ENCODE measurements at places on chromosomes 12 and 14.

DNA sequence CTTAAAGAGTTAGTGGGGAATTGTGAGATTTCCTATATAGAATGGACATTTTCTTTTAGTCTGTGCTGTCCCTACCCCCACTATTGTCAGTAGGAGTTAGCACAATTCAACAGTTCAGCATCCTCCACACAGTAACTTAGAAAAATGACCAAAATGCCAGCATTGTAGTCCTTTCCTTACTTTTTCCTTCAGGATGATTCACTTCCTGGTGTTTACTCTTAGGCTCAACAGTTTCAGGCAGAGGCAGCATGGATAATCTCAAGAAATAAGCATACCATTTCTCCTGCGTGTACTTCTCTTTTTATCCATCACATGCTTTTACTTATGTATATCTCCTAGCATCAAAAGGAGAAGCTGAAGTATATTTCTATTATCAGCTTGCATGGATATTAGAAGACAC is 683.4 kb downstream of the SLC16A7 start:
- no peak for DNase-seq

DNA sequence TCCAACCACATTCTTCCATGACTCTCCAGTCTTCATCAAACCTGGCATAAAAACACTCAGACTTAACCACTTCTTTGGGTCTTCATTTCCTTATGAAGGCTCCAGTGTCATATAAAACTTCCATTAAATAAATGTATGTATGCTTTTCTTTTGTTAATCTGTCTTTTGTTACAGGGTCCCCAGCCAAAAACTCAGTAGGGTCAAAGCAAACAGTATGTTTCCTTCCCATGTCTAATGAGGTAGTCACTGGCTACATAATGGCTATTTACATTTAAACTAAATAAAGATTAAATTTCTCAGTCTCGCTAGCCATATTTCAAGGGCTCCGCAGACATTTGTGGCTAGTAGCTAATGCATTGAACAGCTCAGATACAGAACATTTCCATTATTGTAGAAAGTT is 40.1 kb upstream of the STAB2 start:
- DNase-seq, result no peak

DNA sequence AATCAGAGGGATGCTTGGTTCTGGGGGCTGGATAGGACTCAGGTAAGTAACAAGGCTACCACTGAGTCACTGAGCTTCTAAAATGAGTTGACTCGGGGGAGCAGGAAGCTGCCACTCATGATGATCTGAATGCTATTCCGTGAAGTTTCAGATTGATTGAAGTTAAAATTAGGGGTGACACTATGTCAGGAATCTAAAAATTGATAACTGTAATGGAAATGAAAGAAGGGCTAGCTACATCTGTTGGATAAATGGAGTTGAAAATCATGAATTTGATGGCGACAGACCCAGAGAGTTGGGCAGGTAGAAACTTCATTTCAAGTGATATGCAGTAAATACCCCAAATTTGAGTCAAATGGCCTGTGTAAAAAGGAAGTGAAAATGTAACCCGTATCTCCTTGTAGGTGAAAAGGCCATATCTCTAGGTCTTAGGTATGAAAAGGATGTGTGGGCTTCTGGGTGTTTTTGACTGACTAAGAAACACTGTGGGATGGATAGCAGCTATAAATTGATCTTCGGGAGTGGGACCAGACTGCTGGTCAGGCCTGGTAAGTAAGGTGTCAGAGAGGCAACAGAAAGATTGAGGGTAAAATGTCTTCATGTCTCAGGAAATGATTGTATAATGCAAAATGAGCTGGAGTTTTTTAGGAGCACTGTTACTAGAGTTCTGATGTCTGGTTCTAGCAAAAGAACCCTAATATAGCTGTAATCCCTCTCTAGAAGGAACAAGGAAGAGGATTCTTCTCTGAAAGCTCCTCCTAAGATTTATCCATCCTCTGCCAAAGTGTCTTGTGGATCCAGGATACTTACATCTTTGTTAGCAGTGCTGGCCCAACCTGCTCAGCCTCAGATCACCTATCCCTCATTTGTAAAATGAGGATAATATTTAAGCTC is 57.3 kb downstream of the DAD1 start:
- no peak for DNase-seq

- peak; percentile 26 for DNase-seq
Observed at GRCh38 chr12:109523504-109523903, 46.1 kb downstream of the UBE3B start.

DNA sequence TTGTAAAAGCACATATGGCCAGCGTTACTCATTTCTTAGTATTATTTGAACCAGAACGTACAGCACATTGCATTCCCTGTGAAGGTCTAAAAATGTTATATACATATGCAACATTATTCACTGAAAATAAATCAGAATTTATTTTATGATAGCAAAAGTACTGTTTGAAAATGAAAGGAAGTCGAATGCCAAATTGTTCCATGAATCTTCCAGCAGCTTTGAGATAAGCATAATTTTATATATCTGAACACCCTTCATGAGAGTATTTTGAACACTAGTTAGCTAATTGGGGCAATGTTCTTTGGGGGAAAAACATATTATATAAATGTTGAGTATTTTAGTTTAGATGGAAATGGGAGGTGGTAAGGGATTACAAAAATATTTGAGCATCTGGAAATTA is 300.7 kb upstream of the SYT1 start:
- no peak for DNase-seq

DNA sequence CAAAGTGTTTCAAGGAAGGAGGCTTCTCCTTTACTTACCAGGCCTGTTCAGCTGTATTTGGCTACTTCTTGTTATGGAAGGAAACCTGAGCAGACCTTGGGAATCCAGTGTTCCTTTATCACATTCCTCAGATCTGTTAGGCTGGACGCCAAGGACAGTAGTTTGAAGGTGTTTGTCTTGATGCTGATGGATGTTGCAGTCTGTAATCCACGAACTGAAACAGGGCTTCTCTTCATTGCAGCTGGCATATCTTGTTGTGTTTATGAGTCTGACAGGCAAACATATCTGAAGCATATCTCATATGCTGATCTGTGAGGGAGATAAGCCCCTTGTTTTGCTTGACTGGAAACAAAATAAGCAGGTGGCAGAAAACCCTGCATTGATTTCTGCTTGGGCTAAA is 904.3 kb downstream of the NRXN3 start:
- DNase-seq, result no peak

DNA sequence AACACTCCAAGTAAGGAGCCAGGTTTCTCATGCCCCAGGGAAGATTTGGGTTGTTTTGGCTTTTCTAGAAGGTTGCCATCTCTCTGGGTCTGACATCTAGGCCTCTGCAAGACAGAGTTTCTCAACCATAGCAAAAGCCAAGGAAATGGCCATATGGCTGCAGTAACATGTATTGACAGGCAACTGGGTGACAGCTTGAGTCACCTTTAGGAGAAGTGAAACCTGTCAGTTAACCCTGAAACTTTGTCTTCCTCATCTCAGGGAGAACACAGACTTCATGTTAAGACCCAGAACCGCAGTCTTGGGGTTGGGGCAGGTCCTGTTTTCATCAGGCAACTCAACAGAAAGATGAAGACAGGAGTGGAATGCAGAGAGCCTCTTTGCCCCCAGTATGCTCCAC is 46.0 kb upstream of the PLBD1 start:
- no peak for DNase-seq

- DNase-seq, result no peak
Observed at GRCh38 chr14:22549981-22550673, 38.9 kb downstream of the DAD1 start.

DNA sequence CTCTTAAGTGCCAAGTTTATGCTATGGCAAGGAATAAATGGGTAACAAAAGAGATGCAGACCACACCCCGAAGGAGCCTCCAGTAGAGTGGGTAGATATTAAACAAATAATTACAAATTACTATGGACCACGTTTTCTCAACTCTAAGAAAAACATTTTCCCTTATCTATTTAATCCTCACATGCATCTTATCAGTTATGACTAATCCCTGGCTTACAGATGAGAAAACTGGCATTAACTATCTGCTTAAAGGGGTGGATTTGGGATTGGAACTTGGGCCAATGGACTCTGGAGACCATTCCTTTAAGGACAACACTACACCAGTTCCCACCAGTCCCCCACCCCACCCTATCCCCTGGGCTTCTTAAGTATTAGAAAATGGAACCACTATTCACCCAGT is 26.3 kb downstream of the PPM1H start:
- DNase-seq, result no peak

DNA sequence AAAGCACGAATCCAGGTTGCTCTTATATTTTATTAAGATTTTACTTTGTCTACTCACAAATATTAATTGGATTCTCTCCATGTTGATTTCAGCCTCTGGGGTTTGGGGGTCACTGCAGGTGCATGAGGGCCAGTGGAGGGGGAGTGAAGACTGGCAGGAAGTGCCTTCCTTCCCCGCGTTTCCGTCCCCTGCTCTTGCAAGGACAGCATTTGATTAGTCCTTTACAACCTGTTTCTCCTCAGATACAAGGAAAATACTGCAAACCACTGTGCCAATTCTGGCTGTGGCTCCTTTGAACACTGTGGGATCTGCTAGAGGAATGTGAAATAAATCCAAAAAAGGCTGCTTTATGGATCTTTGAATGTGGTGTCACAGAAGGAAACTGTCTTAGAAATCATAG is 291.8 kb downstream of the ETNK1 start:
- DNase-seq, result no peak

GRCh38 chr14:53409969-53410368 is 256.8 kb upstream of the DDHD1 start:
- DNase-seq, result no peak

DNA sequence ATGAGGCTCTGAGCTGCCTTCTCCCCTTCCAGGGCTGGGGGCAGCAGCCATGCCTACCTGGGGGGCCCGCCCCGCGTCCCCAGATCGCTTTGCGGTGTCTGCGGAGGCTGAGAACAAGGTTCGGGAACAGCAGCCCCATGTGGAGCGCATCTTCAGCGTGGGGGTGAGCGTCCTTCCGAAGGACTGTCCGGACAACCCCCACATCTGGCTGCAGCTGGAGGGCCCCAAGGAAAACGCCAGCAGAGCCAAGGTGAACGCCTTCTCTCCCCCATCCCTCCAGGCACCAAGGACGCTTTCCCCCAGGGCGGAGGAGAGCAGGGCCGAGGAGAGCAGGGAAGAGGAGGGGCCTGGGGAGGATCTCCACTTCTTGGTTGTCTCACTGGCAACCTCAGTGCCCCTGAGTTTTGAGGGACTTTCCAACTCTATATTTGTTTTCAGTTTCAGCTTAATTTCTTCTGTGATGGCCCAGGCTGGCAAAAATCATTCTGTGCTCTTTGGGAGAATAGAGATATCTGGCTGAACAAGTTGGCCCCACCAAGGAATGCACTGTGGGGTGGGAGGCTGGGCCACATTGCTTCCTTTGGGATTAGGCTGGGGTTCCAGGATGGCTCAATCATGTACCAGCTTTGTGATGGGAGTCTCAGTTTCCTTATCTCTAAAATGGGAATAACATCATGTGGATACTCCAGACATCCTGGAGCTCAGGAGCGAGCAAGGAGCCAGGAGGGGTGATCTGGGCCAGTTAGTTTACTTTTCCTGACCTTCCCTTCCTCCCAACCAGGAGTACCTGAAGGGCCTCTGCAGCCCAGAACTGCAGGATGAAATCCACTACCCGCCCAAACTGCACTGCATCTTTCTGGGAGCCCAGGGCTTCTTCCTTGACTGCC is 1.2 kb downstream of the KHNYN start:
- DNase-seq, result peak; percentile 40

DNA sequence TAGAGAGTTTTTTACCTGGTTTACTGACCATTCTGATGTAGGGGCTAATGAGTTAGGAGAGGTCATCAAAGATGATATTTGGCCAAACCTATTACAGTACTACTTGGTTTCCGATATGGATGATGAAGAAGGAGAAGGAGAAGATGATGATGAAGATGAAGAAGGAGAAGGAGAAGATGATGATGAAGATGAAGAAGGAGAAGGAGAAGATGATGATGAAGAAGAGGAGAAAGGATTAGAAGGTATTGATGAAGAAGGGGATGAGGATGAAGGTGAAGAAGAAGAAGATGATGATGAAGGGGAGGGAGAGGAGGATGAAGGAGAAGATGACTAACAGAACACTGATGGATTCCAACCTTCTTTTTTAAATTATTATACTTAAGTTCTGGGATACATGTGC is 196.6 kb downstream of the TMX1 start:
- DNase-seq, result no peak

- DNase-seq, result no peak
Observed at GRCh38 chr14:23106747-23107045, 1.9 kb upstream of the CIROP start.

GRCh38 chr12:49189731-49190716 is 1.1 kb upstream of the TUBA1A start:
- DNase-seq, result no peak

DNA sequence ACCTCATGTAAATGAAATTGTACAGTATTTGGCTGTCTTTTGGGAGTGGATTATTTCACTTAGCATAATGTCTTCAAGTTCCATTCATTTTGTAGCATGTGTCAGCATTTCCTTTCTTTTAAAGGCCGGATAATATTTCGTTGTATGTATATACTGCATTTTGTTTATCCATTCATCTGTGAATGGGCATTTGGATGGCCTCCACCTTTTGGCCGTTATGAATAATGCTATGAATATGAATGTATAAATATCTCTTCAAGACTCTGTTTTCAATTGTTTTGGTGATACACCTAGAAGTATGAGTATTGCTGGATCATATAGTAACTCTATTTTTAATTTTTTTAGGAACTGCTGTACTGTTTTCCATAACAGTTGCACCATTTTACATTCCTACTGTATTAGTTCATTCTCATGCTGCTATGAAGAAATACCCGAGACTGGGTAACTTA is 164.9 kb downstream of the DYRK2 start:
- DNase-seq, result no peak

GRCh38 chr14:100975671-100976070 is 72.1 kb upstream of the RTL1 start:
- no peak for DNase-seq

DNA sequence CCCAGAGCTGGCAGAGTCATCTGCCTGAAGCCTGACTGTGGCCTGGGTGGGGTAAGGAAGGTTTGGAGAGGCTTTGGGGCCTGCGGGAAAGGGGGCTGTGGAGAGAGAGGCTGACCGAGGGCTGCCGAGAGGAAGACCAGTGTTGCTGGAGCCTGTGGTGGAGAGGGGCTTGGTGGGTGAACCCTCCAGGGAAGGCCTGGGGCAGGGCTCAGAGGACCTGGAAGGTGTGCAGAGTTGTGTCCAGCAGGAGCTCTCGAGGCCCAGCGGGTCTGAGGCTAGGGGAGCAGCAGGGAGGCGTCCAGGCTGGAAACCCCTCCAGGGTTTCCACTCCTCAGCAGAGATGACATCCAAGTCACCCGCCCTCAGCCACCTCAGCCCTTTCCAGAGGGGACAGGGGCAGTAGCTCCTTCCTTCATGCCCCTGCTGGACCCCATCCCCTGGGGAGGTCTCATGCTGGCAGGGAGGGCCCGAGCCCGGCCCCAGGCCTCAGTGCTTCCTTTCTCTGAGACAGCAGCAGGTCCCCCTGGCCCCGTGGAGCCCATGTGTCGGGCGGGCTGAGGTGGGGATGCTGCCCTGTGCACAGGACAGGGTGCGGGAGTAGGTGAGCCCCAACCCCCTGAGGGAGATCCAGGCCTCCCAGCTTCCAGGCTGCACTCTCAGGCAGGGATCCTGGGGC is 8.4 kb downstream of the CEP170B start:
- no peak for DNase-seq

All from C1 segment of cervical spinal cord (tissue), 14 donors.